ENCODE measurements at places on chromosomes 1 and 21. TPM values are rescaled to one million over a fixed set of nuclear protein-coding genes. Genes with fewer than 3 reads are reported as not detected.
A peak's percentile ranks its signal among the peaks of the same experiment; 100 is the strongest.

DNA sequence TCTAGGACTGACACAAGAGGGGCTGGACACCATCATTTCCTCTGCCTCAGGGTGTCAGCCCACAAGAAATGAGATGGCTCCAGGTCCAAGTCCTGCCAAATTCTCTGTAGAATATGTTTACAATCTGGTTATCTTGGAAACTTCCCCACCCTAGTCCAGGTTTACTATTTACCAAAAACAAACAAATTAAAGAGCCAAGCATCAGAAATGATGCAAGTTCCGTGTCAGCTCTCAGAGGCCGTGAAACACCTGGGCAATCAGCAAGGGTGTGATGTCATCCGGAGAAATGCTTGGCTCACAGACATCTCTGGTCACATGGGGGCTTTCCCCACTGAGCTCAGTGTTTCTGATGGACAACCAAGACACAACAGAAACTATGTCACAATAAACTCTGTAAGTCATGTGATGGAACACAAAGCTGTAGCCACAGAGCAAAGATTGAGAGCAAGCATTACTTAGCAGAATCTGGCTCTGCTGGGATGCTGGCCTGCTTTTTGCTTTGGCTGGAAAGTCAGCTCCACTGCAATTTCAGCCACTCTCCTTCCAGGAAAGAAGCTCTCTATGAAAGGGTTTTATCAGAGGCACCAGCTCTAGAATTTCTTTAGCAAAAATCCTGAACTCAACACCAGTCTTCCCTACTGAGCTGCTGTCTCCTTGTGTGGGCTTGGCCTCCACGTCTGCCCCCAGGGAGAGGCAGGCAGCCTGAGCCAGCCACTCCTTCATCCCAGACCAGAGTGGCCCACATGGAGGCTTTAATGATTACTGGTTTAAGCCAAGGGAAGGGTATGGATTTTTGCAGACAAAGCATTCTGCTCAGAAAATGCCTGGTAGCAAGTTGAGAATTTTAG, 55.9 kb downstream of the NENF start:
- no peak for DNase-seq

DNA sequence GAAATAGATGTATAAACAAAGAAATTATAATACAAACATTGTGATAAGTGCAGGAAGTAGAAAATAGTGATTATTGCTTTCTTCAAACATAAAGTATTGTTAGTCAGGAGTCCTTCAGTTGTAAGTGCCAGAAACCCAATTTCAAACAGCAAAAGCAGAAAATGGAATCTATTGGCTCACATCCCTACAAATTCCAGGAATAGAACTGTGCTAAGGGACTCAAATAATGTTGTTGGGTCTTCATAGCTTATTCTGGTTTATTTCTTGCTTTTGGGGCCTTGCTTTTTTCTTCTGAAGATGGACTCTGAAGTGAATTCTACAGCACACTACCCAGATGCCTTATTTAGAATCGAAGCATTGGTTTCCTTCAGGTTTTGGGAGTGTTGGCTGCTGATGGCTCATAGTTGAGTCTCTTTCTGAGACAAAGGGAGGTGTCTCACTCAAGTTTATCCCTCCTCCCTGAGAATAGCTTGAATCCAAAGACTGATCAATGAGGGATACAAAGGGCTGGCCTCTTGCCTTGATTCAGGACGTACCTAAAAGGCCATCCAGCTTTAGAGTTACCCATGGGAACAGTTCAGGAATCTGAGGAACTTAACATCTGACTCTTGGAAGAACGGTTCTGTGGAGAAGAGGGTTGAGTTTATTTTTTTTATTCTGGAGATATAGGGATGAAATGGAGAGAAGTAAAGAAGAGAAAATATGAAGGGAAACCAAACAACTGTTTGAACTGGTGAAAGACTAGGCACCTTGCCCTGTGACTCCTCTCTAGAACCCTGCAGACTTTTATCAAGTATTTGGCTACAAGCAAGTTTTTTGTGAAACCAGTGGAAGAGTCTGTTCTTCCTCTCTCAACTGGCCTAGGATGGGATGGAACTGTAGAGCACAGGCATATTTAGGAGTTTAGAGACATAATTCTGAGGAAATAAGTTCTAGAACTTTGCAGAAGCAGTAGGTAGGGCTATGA, 39.0 kb upstream of the ATG4C start:
- no peak for DNase-seq

DNA sequence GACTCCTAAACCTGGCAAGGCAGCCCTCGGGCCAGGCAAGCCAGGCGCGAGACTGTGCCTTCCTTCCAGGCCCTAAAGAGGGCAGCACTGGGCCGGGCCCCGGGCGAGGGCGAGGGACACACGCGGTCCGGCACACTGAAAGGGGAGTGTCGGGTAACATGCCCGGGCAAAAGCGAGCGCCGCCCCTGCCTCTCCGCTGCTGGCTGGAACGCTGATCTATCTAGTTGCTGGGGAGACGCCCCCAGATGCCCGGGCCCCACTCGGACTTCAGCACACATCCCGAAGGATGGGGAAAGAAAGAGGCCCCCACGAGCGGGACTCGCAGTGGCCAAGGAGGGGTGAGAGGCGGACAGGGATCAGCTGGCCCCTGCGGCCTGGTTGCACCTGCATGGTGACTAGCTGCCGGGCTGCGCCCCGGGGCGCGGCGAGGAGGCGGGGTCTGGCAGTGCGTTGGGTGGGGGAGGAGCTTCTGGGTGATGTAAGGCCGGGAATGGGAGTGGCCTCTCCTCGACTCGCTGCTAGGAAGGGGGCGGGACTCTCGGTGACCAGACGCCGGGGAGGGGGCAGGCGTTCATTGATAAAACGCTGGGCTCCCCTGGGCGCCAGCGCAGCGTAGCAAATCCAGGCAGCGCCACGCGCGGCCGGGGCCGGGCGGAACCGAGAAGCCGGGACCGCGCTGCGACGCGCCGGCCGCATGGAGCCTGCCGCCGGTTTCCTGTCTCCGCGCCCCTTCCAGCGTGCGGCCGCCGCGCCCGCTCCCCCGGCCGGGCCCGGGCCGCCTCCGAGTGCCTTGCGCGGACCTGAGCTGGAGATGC, at the start of gene PLK3:
Gene PLK3 (plus strand): TSS at position 608 of the 815 bp plus-strand sequence. CDS start 87 bp downstream, at position 695.
- DNase-seq: peak; percentile 98

GRCh38 chr1:228013131-228013934, 6.5 kb downstream of the WNT3A start:
- peak; percentile 60 for DNase-seq

DNA sequence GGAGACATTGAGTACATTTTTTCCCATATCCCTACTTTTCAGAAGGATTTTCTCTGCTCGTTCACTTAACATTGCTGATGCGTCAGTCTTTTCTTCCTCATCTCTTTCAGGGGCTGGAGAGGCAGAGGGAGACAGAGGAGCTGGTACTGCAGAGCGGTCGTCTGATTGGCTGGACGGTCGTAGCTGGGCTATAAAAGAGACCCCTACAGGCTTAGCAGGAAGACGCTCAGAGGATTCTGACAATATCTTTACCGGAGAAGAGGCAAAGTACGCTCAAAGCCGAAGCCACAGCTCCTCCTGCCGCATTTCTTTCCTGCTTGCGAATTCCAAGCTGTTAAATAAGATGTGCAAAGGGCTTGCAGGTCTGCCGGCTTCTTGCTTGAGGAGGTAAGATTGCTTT, at the start of gene RGS4:
Gene RGS4 (plus strand): TSS at position 220 of the 400 bp plus-strand sequence. CDS start 124 bp downstream, at position 344.
- DNase-seq: no peak

DNA sequence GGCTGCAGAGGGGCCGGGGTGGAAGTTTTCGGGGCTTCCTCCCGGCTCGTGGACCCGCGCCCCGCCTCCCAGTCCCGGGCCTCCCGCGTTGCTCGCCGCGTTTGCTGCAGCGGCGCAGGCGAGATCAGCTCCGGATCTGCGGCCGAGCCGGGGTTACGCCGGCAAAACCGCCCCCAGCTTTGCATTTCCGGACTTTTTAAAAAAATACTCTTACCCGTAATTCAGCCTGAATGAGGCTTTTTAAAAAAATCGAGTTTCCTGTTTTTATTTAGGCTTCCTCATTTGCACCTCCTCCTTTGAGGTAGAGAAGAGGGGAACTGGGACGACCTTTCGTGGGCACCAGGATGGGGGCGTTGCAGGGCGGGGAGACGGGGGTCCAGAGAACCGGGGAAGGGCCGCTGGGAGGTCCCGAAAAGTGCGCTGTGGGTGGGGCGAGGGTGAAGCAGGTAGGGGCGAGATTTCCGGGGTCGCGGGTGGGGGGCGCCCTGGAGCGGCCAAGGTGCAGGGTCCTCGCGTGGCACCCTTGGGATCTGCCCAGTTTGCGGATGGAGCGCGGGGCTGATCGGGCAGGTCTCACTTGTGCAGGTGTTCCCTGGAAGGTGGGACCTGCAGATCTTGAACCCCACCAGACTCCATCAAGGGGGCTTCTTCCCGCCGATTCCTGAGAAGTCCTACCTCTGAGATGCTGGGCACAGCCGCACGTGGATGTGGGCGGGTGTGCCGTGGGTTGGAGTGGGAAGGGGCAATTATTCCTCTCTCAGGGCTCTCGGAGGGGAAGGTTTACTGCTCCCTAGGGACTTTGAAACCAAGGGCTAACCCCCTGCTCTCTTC, 1.1 kb downstream of the PIK3CD start:
- DNase-seq: peak; percentile 70

DNA sequence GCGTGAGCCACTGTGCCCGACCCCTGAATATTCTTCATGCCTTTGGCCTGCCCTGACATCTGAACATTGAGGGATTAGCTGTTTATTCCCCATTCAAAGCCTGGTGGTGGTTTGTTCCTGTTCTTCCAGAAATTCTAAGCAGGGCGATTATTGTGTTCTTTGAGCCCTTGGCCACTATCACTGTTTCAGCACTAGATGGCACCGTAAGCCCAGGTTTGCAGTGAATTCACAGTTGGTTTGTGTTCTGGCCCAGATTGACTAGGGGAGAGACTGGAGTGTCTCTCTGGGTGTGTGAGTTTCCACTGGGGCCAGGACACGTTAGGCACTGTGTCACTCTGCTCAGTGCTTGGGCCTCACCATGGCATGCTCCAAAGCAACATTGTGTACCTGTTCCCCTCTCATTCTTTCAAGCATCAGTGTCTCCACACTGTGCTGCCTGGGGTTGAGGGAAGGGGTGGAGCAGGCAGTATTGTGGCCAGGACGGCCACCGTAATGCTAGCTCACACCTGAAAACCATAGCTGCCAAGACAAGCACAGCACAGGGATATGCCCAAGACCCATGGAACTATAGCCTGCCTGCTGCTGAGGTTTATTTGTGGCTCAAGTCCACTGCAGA, 52.7 kb downstream of the PKN2 start:
- DNase-seq: no peak

- DNase-seq: peak; percentile 55
Observed at GRCh38 chr1:56644919-56645676, at the start of gene PRKAA2. PRKAA2 (plus strand) TSS chr1:56645314; CDS start chr1:56645388, 74 bp downstream.

- DNase-seq: peak; percentile 44
Observed at GRCh38 chr1:55155522-55155921, 59.6 kb downstream of the USP24 start.

GRCh38 chr1:244980605-244981004, 116.3 kb upstream of the HNRNPU start:
- DNase-seq: no peak

- DNase-seq: no peak
Observed at GRCh38 chr1:198610362-198610761, 28.5 kb upstream of the PTPRC start.

GRCh38 chr1:160007577-160008200, 24.1 kb downstream of the PIGM start:
- DNase-seq: no peak

DNA sequence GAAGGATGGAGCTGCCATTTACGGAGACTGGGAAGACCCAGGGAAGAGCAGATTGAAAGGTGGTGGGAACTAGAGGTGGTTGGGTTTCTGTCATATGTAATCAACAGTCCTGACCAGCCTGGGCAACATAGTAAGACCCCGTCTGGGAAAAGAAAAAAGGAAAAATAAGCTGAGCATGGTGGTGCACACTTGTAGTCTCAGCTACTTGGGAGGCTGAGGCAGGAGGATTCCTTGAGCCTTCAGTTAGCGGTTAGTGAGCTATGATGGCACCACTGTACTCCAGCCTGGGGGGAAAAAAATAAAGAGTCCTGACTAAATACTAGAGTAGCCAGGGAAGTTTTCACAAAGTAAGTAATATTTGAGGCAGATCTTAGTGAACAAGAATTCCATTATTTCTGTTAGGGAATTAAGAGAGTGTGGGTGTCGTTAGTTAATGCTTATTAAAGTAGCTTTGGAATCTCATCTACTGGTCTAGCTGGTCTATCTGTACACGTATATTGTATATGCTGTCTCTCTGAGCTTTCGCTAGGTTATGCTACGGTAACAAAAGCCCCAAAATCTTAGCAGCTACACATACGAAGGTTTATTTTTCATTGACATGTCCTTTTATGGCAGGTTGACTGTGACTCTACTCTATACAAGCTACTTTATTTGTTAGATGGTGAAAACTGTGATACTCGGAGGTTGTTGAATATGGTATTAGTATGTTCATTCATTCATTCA, 4.4 kb downstream of the NBPF1 start:
- no peak for DNase-seq

DNA sequence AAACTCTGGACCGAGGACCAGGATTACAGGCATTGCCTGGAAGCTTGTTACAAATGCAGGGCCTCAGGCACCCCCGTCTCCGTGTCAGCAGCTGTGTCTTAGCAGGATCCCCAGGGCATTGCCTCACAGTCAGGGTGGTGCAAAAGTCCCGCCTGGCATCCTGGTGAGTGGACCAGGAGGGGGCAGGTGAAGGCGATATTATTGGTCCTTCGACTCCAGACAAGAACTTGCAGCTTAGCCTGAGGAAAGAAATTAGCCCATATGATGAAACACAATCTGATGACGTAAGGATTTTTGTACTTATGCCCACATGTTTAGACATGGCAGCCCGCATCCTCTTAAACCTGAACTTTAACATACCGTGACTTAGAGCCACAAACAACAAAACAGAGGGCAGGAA, 40.8 kb downstream of the RSPH1 start:
- no peak for DNase-seq

DNA sequence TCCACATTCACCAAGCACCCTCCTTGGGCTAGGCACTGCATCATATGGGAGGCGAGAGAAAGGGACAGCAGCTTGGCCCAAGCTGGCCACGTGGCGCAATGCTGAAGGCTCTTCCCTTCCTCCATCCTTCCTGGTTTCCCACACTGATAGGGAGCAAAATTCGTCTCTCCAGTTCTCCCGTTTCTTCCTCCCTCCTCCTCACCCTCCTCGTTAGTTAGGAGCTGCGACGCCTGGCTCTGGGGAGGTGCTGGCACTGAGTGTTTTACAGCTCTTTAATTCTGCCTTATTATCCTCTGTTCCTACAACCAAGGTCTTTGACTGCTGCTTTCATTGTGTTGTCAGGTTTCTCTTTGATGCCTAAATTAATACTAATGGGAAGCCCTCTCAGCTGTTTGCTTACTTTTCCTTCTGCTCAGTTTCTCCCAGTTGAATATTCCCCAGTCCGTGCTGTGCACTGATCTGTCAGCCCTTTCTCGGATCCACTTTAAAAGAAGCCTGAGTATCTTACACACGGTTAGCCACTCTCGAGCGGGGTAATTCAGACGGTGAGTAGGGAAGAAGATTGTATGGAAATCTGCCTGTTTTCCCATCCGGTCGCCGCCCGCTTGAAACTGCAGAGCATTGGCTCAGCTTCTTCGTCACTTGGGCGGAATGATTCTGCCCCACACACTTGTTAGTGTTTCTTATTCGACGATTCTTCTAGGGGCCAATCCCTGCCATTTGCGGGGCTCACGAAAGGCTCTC, 56.2 kb upstream of the SMYD2 start:
- no peak for DNase-seq

The SYNC gene
- total RNA-seq: 14.5 TPM

The GPX7 gene
- 4.3 TPM for total RNA-seq

The OR10Z1 gene
- not detected for total RNA-seq

The ORC1 gene
- 0.68 TPM for total RNA-seq

The LORICRIN gene
- not detected for total RNA-seq

The SRGAP2 gene
- total RNA-seq: 70.2 TPM

The RGS7 gene
- total RNA-seq: 0.21 TPM

Measured in lower lobe of right lung (tissue), 2 donors.